ENCODE measurements at places on chromosomes 16 and 17. TPM values are rescaled to one million over a fixed set of nuclear protein-coding genes. Genes with fewer than 3 reads are reported as not detected.

The SOST gene
- not detected for total RNA-seq

The HP gene
- total RNA-seq: not detected

The HASPIN gene
- total RNA-seq: 23.8 TPM

The CA7 gene
- total RNA-seq: 0.13 TPM

The KRTAP2-2 gene
- not detected for total RNA-seq

The SLC47A1 gene
- total RNA-seq: 0.28 TPM

The DNASE1L2 gene
- 2.0 TPM for total RNA-seq

The ERAL1 gene
- 35.2 TPM for total RNA-seq

The SEPTIN12 gene
- total RNA-seq: not detected

The GINS2 gene
- 38.3 TPM for total RNA-seq

The ABCC3 gene
- 0.25 TPM for total RNA-seq

The PDILT gene
- not detected for total RNA-seq

The EDC4 gene
- total RNA-seq: 99.3 TPM

The TPSG1 gene
- not detected for total RNA-seq

The CTRB2 gene
- not detected for total RNA-seq

The ADAD2 gene
- total RNA-seq: not detected

The DOC2A gene
- not detected for total RNA-seq

The SULT1A2 gene
- 0.15 TPM for total RNA-seq

The MT1F gene
- total RNA-seq: 15.8 TPM

The RPS2 gene
- total RNA-seq: 2,405 TPM

The NPIPA5 gene
- total RNA-seq: 19.9 TPM

The ATP2A3 gene
- total RNA-seq: 290 TPM

The BAIAP3 gene
- 3.9 TPM for total RNA-seq

The EXOC3L1 gene
- not detected for total RNA-seq

The HEATR9 gene
- 3.1 TPM for total RNA-seq

The CACNA1H gene
- 0.83 TPM for total RNA-seq

The RHBDL1 gene
- total RNA-seq: 1.5 TPM

The CCDC144A gene
- 5.8 TPM for total RNA-seq

The NKD1 gene
- 1.9 TPM for total RNA-seq

The HS3ST6 gene
- total RNA-seq: not detected

The EVPLL gene
- not detected for total RNA-seq

The NPW gene
- 0.48 TPM for total RNA-seq

The LCMT1 gene
- total RNA-seq: 39.0 TPM

The TMIGD1 gene
- total RNA-seq: not detected

The ENPP7 gene
- 0.10 TPM for total RNA-seq

The TEFM gene
- 14.9 TPM for total RNA-seq
